Glutamatergic neuron (in vitro differentiated cells): ENCODE measurements at places on chromosomes 2 and 18.

DNA sequence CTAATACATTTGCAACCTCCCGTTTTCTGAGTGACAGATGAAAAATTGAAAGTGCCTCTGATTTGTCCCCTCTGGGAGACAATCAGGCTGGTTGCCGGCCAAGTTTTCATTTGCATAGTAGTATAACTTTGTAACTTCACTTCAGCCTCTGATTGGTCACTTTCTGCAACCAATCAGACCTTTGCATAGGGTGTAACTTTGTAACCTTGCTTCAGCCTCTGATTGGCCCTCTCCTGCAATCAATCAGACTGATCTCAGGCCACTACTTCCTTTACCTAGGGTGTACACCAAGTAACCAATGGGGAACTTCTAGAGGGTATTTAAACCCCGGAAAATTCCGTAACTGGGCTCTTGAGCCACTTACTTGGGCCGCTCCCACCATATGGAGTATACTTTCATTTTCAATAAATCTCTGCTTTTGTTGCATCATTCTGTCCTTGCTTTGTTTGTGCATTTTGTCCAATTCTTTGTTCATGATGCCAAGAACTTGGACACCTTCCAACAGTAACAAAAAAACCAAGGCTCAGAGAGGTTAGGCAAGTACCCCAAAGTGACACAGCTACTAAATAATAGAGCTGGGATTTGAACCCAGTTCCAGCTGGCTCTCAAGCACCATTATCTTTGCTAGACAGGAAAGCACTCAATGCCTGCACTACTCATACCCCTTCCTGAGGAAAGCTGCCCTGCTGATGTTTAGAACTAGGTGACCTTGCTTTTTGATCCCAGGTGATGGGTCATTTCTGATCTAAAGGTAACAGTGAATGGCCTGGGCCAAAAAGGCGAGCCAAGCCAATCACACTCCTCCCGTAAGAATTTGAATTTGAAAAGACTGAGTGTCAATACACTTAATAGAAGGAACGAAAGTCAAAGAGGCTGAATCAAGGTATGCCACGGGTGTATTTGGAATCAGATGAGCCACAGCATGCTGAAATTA, 10.9 kb upstream of the MYOM1 start:
- no peak for DNase-seq

DNA sequence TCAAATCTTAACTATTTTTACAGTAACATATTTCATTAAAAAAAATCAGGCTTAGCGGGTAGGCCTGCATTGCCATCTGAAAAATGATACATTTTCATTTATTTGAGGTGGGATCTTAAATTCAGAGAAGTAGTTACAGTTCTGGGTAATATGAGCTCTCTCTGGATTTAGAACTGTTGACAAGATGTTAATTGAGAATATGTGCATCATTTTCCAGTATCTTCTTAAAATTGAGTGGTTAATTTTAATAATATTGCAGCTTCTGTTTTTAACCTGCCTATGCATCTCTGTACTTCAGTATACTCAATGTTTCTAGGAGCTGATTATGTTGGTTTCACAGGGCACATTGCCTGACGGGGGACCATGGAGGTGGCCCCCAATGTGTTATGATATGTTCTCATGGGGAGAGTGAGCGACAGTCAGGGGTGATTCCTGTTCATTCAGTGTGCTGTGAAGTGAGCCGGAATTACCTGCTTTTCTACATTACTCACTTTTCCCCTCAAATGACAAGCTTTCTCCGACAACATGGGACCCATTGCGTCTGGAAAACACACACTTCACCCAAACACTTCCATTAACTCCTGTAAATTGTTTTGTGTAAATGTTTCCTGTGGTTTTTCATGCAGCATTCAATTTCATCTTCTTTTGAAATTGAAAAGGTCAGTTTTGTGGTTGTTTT, 406.2 kb downstream of the MTX2 start:
- no peak for DNase-seq

DNA sequence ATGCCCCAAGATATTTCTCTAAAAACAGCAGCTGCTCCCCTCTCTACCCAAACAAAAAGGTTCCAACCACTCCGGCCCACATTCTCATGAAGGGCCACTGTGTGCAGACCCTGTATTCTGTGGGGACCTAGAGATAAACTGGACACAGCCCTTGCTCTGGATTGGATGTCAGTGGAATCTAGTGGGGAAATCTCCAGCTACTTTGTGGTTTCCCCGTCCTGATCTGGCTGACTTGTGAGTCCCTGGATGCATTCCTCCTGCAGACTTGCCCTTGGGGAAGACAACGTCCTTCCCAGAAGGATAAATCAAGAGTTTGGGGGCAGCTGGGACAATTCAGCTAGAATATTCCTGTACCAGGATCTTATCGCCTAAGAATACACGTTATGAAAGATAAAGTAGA, 151.1 kb downstream of the FSHR start:
- DNase-seq: no peak

- DNase-seq: no peak
Observed at GRCh38 chr2:12669036-12669435, 47.7 kb upstream of the TRIB2 start.

DNA sequence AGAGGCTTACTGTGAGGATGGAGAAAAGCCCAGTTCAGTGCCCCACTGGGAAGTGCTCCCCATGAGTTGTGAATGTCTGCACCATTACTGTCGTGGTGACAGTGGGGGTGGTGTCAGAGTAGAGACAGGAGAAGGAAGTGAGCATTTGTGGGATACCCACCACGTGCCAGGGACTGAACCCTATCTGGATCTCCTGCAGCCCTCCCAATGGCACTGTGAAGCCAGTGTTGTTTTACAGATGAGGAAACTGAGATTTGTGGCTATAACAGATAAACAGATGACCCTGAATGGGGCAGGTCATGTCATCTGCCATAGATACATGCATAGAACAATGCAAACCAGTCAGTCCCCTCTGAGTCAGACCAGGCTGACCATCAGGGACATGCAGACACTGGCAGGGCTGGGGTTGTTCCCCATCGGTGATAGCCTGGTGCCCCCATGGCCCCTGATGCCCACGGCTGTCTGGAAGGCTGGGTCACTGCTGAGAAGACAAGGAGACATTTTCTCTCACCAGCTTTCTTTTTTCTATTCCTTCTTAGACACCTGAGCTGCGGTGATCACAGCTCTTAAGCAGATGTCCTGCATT, 60.8 kb downstream of the EMILIN2 start:
- no peak for DNase-seq

DNA sequence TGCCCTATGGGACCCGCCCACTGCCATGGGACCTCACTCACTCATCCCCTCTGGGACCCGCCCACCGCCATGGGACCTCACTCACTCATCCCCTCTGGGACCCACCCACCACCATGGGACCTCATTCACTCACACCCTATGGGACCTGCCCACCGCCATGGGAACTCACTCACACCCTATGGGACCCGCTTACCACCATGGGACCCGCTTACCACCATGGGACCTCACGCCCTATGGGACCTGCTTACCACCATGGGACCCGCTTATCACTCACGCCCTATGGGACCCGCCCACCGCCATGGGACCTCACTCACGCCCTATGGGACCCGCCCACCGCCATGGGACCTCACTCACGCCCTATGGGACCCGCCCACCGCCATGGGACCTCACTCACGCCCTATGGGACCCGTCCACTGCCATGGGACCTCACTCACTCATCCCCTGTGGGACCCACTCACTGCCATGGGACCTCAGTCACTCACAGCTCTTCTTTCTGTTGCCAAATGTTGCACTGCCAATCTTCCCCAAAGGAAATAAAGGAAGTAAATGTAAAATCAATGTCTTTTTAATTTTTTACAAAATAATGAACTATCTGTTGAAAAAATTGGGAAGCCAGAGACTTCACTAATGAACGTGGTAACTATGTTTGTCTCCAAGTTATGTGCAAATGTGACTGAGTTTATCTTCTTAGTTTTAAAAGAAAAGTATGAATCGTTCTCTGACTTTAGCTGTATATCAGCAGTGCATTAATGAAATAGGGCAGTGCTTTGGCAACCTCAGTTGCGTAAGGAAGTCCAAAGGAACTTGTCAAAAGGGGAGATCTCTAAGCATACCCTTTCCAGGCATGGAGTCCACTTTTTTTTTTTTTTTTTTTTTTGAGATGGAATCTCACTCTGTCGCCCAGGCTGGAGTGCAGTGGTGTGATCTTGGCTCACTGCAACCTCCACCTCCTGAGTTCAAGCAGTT, 101.5 kb upstream of the MGAT5 start:
- DNase-seq: no peak

DNA sequence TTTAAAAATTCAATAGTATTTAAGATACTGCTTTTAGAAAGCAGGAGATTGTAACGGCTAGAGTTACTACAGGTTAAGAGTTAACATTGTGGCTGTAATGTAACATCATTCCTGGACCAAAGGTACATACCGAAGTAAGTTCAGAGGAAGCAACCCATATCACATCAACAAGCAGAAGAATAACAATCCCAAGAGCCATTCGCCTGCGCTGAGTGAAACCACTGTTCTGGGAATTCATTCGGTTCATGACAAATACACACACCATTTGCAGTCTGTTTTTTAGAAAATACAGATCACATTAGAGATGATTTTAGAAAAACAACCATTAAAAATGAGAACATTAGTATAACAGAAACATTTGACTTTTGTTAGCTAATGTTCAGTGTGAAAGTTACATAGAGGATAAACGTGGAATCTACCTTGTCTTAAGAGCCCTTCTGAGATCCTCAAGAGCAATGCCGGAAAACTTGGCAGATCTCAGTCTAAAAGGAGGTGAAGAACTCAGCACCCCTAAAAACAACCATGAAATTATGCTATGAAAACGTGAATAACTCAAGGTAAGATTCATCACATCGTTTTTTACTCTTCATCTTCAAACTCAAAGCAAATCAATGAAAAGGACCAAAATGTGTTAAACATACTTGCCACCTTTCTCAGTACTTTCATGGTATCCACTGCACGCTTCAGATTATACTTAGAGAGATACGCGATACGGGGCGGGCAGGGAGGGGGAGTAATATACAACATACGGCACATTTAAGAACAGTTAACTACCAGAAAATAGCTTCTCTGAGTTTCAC, 1.2 kb downstream of the SLC35F5 start:
- no peak for DNase-seq

DNA sequence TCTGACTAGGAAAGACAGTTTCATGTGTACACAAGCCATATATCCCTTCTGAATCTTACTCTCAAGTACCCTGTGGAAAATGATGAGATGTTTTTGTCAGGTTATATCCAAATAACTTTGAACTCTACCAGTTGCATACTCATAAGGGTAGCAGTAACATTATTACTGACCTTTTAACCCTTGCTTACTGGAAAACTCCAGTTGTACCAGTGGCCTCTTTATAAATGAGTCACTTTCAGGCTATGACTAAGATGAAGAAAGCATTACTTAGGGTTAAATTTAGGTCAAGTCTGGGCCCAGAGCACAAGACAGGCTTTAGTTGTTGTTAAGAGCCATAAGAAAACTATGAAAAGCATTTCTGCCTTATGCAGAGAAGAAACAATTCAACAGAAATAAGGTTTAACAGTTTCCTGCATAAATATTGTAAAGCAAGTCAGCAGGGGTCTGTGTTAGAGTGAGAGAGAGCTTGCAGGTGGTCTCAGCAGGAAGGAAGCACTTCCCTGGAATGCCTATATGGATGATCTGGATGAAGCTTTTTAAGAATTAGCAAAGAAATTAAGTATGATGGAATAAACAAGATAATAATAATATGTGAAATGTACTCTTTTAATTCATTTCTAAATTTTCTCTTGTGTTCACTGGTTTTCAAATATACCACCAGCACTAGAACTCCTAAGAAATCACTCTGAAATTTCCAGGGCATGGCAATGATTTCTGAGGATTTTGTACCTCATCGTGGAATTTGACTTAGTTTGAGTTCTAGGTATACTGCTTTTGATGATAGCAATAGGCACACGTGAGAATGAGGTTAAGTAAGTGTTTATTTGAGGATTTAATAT, 126.6 kb downstream of the UBE2E3 start:
- DNase-seq: no peak

- DNase-seq: no peak
Observed at GRCh38 chr2:77602771-77603170, 80.6 kb upstream of the LRRTM4 start.

DNA sequence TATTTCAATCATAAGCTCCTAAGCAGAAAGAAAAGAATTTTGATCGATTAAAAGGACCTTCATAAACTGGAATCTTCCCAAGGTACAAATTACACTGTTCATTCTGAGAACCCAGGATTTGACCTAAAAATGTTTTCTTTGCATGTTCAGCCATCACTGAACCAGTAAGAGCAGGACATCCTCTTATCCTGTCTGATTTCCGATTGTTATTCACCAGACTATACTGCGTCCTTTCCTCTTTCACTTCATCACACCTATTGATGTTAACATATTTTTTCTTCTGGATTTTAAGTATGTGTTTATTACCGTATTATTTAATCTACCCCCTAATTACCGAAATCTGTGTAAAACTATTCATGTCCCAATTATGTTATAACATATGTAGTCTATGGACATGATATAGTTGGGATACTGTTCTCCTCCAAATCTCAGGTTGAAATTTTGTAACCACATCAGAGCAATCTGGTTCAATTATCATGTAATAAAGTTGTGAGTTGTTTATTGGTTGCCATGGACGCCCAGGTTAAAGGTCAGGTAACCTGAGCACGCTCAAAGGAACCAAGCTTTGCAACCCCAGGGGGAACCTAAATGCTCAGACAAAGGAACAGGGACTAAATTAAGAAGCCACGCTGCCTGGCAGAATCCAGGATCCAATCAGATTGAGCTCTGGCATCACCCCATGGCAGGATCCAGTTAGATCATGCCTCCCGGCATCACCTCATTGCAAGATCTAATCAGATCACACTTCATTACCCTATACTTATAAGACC, 11.6 kb upstream of the TBC1D8 start:
- peak; percentile 38 for DNase-seq

DNA sequence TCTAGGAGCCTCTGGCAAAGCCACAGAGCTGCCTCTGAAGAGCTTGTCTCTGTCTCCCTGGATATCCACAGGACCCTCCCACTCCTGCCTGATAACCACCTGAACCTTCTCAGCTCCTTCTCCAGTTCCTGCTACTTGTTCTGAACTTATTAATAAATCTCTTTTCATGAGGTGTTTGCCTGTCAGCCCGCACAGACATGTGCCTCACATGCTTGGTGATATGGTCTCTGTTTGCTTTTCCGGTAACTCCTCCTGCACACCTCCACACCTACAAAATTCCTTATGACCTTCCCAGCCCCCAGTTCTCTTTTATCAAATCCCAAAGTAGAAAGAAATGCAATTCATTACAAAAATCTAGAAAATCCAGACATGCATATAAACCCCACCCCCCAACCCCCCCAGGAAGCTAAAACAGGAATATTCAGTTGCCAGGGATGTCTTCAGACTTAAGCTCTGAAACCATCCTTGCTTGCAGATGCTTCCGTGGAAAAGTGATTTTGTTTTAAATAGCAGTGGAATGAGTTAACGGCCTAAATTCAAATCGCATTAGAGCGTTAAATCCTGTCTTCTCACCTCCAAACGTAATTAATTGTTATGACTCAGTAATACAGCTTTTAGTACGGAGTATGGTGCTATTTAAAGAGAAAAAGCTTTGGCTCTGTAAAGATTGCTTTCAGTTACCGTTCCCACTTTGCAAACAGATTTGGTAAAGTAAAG, 2.1 kb upstream of the PID1 start:
- no peak for DNase-seq

DNA sequence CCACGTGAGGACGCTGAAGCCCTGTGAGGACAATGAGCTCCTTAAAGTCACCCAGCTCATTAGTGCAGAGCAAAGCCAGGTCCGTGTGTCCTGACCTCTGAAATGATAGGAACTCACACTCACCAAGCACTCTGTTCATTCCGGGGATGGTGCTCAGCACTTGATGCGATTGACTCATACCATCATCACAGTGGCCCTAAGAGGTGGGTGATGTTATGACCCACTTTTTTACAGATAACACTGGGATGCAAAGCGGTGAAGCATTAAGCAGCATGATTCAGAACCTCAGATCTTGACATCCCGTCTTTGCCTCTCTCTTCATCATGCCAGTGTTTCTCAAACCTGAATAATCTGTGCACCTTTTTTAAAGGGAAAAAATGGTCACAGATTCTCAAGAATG, 234.8 kb downstream of the ALPK2 start:
- no peak for DNase-seq
